ENCODE measurements at places on chromosomes 11 and 22.

- DNase-seq: no peak
These were observed 116.4 kb downstream of the FAR1 start for GRCh38 chr11:13784855-13785254.

GRCh38 chr11:14356342-14356741 is 2.6 kb downstream of the RRAS2 start:
- no peak for DNase-seq

- DNase-seq: no peak
These were observed 288.3 kb downstream of the TENM4 start for GRCh38 chr11:79152511-79152910.

- DNase-seq: no peak
These were observed 23.1 kb downstream of the CD6 start for GRCh38 chr11:60994541-60995080.

GRCh38 chr22:17140826-17141766 is 18.0 kb downstream of the HDHD5 start:
- DNase-seq: no peak

- DNase-seq: no peak
These were observed 65.5 kb downstream of the BMAL1 start for GRCh38 chr11:13343067-13343466.

DNA sequence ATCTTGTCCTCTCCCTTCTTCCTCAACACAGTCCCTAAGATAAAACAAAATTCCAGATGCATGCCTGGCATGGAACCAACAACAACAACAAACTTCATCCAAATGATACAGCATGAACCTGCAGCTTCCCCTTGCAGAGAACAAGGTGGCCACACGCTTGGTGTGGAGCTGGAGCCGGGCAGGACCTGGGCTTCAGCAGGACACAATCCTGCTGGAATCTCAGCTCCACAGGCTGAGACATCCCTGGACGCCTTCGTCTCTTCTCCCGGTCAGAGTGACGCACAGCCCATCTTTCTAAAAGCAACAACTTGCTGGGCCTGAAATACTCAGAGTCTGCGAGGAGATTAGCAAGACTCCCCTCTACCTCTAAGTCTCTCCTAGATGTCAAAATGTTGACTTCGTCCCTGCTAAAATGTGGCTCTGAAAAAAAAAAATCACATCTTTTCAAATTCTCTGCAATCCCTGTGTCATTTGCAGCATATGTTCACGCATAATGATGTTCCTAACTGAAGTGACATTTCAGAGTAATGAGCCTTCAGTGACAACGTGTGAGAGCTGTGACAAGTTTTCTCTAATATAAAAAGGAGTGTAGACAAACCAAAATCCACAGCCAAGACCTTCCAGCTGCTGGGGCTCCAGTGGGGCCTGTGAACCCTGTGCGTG is 1232.3 kb downstream of the TBC1D22A start:
- no peak for DNase-seq

DNA sequence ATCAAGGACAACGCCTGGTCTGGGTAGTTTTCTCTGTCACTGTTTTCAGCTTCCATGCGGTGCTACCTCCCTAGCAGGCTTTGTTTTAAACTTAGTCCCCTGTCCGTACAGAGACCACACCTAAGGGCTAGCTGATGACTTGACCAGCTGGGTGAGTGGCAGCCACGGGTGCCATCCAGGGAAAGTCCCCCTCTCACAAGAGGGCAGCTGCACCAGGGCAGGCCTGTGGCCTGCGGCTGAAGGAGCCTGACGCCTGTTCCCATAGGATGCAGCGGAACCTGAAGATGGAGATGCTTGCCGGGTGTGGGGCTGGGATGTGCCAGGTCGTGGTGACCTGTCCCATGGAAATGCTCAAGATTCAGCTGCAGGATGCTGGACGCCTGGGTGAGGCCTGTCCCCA is 19.9 kb downstream of the SLC25A18 start:
- DNase-seq: no peak

DNA sequence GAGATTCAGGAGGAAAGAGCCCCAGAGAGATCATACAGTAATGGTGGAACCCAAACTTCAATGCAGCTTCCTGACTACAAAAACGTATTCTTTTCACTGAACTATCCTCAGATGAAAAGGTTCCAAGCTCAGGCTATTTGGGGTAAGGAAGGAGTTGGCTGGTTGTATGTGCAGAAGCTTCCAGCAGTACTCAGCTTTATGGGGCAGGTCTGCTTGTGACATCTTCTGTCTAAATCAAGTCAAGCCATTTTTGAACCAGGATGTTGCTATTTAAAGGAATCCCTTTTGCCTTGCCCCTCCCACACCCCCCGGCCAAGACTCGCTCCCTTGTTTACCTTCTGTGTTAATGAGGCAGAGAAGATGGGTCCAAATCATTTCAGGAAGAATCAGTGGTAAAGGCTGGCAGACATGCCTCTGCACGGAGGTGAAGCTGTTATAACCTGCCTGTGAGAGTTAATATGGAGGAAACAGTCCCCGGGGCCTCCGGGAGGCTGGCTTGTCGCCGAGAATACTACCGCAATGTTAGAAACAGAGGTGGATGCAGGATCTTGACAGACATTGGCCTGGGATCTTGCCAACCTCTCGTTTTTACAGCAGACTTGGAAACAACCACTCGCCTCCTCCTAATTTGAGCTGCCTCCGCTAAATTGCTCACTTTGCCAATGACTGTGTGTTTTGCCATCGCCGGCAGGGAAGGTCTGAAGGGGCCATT is 45.4 kb downstream of the TIMP3 start:
- DNase-seq: no peak

DNA sequence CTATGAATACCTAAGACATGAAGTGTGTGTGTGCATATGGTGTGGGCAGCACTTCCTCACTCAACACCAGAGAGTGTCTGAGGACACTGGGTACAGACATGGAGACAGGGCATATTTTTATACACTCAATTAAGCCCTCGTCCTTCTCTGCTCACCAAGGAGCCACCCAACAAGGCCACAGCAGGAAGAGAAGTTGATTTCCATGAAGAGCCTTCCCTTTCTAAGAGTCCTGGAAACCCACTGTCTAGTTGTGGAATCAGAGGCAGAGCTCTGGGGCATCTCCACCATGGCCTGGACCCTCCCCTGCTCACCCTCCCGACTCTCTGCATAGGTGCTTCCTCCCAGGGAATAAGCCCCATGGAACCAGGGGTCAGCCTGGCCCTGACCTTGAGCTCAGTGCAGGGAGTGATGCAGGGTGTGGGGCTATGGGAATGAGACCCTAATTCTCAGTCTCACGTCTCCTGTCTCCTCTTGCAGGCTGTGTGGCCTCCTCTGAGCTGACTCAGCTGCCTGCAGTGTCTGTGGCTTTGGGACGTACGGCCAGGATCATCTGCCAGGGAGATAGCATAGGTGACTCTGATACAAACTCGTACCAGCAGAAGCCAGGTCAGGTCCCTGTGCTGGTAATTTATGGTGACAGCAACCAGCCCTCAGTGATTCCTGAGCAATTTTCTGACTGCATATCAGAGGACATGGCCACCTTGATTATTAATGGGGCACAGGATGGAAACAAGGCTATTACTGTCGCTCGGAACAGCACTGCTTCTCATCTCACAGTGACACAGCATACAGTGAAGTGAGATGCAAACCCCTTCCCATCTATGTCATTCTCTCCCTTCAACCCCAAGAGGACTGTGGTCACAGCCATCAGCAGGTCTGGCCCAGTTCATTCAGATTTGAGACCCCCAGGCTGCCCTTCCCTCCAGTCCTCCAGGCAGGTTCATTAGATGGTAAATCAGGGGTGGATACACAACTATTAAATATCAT is 14.6 kb upstream of the IGLL5 start:
- no peak for DNase-seq

DNA sequence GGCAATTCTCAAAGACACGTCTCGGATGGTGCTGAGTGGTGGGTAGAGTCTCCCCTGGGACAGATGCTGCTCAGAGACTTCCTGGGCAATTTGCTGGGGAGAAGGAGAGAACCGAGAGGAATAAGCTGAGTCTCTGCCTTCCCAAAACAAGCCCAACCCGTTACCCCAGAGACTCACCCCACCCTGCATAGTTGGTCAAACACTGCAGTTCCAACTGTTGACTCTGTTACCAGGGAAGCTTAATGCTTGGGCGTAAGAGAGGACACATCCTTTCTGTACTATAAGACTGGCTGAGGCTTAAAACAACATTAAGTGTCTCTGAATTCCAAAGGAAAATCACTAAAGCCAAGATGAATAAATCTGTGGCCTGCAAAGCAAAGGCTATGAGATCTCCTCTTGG is 68.1 kb downstream of the CCDC81 start:
- DNase-seq: no peak

DNA sequence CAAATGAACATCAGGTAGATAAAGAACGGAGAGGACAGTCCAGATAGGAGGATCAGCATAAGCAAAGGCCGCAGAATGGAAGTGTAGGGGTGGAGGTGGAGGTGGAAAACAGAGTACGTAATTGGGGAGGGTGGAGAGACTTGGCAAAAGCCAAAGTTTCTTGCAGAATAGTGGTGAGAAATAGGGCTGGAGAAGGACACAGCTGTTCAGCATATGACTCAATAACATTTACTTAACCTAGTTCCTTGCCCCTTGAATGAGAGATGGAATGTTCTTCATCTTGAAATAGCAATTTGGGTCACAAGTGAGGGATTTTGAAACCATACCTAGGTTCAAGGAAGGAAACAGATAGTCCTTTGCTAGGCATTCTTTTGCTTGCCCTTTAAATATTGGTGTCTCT is 235.9 kb upstream of the ARHGAP20 start:
- no peak for DNase-seq

All from activated naive CD4-positive, alpha-beta T cell treated with anti-CD3 and anti-CD28 coated beads, Interleukin-2, amount 50 U/mL, for 16 hours (primary cell).